ENCODE measurements at places on chromosomes 2 and 18.

DNA sequence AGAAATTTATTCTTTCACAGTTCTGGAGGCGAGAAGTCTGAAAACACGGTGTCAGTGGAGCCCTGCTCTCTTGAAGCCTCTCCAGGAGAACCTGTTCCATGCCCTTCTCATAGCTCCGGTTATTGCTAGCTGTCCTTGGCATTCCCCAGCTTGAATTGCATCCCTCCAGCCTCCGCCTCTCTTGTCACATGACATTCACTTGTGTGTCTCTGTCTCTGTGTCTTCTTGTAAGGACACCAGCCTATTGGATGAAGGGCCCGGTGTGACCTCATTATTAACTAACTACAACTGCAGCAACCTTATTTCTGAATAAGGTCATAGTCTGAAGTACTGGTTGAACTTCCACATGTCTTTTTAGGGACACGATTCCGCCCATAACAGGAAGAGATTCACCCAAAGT, 4.5 kb upstream of the PRSS56 start:
- DNase-seq, result no peak

DNA sequence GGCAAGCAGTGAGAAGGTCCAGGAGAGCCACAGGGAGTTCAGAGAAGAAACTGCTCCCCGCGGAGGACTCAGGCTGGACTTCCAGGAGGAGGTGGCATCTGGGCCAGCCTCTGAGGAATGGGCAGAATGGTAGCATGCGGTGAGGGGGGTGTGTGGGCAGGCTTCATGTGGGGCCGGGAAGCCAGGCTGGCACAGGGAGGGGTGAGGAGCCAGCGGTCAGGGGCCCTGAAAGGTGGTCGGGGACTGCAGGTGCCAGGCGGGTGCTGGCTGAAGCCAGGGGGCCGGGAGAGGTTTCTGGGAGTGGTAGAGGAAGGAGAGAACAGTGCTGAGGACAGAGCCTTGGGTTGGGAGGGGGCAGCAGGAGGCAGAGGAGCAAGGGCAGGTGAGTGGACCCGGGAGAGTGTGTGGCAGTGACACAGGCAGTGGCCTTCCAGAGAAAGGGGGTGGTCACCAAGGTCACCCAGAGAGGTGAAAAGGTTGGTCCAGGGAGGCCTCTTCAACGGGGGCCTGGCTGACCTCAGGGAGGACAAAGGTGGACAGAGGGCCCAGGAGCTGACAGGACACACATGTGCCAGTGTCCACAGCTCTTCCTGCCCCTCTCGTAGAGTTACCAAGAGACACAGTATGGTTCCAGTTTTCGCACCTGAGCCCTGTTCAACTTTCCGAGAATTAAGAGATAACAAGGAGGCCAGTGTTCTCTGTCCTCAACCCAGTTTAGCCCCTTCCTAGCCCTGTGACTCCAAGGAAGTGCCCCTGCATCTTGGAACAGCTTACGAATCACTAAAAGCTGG, 101.2 kb upstream of the ASB18 start:
- no peak for DNase-seq

- no peak for DNase-seq
Observed at GRCh38 chr2:183063083-183063482, 15.5 kb upstream of the DUSP19 start.

DNA sequence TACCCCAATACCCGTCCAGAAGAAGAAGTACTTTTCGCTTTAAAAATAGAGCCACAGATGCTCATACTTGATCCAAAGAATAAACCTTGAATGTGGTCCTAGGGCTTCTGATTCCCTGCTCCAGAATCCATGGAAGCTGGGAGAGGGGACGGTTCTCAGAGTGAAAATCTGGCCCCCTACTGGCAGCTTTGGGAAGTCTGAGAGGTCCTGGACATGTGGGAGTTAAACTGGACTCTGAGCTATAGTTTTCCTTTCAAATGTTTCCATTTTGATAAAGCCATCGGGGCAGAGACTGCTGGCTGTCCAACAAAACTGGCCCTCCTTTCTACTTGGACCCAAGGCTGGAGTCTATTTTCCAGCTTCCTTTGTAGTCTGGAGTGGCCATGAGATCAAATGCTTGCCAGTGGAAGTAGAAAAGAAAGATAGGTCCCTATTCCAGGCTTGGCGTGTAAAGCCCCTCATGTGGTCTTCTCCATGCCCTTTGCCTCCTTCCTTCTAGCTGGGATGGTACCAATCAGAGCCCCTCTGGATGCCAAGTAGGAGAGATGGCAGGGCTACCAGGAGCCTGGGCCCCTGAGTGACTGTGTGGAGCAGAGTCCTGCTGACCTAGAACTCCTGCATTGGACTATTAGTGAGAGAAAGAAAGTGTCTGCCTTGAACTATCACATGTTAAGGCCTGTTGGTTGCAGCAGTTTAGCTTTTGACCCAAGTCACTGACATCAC, 37.7 kb upstream of the TBC1D8 start:
- DNase-seq, result peak; percentile 14

Measured in NB4 (cell line).